ENCODE measurements at places on chromosomes 2 and 18.

GRCh38 chr2:172792711-172793110, 57.1 kb downstream of the RAPGEF4 start:
- no peak for DNase-seq

- DNase-seq, result no peak
Observed at GRCh38 chr18:73544032-73544431, 603.6 kb downstream of the FBXO15 start.

DNA sequence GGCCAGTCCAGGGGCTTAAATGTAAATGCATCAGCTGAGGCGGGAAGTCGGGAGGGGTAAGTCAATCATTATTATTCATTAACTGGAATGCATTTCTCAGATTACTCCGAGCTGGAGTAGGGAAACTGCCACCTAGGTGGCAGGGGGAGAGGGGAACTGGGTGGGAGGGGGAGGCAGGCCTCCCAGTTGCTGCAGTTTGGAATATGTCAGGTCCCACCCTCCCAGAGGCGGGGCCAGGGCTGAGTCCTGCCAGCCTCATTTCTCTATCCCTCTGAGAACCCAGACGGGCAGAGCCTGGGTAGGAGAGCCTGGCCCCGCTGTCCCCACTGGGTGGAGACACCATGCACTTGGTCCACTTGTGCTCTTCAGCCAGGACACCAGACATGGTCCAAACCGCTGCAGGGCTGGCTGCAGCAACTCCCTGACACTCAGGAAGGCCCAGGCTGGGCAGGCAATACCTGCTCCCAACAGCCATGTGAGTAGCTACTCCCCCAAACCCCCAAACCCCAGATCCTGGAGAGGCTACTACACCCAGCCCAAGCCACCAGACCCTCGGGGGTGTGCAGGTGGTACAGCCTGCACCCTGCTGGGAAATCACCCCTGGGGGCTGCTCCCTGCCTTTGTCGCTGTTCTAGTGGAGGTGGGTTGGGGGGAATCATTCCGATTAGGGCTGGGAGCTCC, at the start of gene GPBAR1:
GPBAR1 (plus strand) TSS at position 274 of the 681 bp plus-strand sequence. CDS start 1,710 bp downstream, outside the sequence.
- no peak for DNase-seq

DNA sequence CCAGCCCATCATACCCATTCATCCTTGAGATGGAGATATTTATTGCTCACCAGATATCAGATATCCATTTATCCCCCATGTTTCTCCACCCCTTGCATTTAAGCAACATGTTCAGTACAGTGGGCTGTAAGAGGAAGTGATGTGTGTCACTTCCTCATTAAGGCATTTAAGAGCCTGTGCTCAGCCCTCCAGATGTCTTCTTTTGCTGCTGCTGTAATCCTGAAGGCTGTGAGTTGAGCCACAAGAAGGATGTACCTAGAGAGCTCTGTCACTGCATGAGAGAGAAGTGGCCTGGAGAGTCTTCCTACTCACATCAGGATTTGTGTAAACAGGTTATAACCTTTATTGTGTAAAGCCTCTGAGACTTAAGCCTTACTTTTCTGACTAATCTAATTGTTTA, 151.8 kb upstream of the UNC80 start:
- DNase-seq, result no peak

DNA sequence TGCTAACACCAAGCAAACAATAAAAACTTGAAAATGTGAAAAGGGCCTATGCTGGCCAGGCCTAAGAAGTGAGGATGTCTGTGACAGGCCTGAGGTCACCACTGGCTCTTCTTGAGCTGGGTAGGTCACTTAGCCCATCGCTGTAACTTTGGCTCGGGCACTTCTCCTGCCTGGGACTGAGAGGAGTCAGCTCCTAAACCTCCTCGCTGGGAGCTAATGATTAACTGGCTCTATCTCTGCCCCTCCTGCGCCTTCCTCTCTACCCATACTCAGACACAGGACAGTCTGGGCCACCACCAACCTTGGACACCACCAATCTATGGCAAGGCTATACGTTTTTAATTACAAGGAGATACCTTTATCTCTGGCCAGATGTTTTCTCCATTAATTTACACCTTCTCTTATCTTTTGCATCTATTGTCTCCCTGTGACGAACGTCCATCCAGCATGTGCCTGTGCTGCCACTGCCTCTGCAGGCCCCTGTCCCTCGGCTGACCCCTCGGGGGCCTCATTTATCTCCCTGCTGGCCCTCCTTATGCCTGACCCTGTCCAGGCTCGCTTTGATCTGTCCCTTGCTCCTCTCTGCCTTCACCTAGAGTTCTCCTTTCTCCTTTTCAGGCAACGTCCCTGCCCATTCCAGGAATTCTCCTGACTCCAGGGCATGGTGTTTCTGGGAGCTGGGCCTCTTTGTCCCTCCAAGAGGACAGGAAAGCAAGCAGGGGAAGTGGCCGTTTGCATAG, 149.1 kb upstream of the GATA6 start:
- no peak for DNase-seq

DNA sequence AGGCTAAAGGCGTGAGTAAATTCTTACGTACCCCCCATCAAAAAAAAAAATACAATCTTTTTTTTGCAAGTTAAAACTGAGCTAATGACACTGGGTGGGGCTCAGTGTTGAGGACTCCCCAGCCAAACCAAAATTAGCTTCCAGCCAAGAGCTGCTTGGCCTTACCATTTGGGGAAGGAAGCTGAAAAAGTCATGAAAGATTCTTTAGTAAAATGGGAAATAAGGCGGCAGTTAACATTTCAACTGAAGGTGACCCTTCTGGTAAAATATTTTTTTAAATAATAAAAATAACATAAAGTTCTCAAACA, 16.4 kb downstream of the SMAD7 start:
- no peak for DNase-seq

- no peak for DNase-seq
Observed at GRCh38 chr2:43758739-43759138, 15.1 kb upstream of the DYNC2LI1 start.

GRCh38 chr18:79393635-79394533, 1.8 kb upstream of the NFATC1 start:
- DNase-seq, result peak; percentile 20

DNA sequence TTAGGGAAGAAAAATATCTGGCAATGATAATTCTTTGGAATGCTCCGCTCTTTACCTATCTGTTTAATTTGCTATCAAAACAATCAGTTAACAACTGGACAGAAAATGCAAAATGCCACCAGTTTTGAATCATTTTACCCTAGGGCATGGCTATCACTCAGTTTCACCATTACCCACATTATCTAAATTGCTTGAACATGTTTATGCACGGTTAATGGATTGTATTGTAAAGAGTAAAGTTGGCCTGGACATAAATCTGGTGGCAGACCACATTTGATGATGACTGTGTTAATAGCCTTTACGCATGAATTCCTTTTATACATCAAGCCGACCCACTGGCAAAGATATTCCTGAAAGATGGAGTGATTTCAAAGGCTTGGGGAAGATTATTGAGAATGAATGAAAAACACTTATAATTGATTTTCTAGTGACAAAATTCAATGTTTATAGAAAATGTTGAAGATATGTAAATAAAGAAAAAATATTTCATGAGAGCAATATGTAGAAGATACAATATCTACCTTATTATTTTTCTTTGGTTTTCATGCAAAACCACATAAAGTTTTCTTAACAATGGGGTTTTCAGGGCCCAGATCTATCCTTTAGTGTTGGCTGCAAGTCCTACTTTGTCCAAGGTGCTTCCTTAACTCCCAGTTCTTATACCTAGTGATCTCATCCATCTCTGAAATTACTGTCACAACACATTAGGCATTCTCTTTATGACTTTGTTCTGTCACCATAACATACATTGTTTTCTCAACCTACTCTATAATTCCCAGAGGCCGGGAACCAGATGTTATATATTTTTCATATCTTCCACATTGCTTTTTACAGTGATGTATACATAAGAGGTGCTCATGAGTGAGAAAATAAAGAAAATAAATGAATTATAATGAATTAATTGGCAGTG, 265.1 kb downstream of the RIT2 start:
- DNase-seq, result no peak

DNA sequence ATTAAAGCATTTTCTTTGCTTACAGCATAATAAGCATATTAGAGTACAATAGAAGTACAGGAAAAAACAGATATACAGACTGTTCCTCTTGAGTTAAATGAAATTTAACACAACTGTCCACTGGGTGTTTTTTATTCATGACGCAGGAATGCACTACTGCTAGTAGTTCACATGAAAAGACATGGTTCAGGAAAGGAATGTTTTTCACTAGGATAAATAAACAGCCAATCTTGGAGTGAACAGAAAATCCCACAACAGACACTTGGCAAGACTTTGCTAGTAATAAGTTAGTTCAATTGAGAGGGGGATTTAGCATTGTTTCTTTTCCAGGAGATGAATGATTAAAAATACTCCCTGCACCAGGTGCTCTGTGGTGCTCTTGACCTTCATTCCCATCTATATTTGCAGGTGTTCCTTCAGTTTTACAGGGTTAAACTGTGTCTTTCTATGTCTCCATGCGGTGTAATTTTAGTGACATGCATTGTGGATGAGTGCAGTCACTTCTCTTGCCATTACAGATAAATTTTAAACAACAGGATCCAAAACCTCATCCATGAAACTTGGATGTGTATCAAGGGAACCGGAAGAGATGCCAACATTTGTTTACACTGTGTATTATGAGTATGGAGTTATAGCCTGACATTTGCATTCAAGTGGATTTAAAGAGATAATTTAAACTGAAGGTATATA, 796.6 kb downstream of the DSC3 start:
- DNase-seq, result no peak

DNA sequence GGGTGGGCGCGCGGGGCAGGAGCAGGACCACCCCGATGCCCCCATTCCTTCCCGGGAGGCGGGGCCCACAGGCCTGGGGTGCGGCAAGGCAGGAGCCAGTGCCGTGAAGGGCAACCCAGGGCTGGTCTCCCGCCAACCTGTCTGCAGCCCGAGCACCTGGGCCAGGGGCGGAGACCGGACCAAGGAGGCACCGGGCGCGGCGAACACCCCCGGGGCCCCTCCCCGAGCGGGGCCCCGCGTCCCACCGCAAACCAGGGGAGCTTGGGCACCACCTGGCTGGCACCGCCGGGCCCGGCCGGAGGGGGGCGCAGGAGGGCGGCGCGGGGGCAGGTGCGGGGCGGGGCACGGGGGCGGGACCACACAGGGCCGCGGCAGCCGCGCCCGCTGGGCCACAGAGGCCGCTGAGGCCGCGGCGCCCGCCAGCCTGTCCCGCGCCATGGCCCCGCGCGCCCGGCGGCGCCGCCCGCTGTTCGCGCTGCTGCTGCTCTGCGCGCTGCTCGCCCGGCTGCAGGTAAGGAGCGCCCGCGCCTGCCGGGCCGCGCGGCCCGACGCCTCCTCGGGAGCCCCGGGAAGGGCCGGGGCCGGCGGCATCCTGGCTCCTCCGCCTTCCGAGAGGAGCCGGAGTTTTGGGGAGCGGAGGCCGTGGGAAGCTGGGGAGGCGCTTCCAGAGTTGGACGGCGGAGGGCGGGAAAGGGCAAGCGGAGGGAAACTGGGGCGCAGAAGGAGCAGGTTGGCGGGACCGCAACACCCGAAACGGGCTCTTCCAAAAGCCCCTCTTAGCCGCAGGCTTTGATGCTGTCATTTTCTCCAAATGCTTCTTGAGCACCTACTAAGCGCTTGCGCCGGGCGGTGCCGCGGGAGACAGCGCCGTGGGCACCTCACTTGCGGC, at the start of gene TNFRSF11A:
TNFRSF11A (plus strand) TSS at position 394 of the 889 bp plus-strand sequence; CDS start at position 437, 43 bp downstream.
- no peak for DNase-seq

DNA sequence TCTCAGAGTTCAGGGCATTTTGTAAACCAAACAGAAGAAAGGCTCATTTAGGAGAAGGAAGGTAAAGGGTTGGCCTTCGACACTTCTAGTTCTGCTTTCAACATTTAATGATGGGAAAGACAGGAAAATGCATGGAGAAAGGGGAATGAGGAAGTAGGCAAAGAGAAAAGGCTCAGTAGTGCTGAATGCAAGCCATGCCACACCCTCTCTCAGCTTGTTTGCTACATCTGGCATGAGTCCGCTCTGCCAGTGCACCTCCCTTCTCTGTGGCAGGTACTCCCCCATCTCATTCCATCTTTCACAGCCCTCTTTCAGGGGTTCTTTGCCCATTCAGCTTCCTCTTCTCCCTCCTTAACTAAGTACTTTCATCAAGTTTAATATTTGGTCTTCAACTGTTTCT, 120.9 kb upstream of the ITGB6 start:
- DNase-seq, result no peak

Measured in AG04450 (cell line).